Right renal pelvis (tissue), 4 donors: ENCODE measurements at places on chromosomes 7 and 10. TPM values are rescaled to one million over a fixed set of nuclear protein-coding genes. Genes with fewer than 3 reads are reported as not detected.

Gene GPR146
- 3.0 TPM for polyA plus RNA-seq

Gene MEOX2
- polyA plus RNA-seq: 3.1 TPM

DNA sequence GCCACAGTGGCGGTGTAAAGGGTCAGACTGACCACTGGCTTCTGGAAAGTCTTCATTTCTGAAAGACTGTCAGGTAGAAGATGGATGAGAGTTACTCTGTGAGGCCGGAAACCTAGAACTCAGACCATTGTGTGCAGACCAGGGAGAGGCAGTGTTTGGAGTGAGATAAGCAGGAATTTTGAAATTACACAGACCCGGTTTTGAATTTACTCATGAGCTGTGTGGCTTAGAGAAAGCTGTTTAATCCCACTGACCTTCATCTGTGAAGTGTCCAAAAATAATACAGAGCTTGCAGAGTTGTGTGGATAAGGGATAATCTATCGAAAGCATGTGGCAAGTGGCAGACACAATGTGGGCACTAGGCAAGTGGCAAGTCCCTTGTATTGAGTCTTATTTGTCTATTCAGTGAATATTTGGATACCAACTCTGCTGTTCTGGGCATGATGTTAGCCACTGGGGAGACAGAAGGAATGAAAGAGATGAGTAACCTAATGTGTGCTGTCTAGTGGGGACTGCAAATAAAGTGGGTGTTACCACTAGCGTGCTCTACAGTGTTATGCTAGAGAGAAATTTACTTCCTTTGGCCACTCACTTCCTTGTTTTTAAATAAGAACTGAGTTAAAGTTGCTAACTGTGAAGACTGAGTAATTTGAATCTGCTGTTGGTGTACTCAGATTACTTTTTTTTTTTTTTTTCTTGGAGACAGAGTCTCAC, 69.4 kb downstream of the KIAA1217 start:
- DNase-seq: no peak

DNA sequence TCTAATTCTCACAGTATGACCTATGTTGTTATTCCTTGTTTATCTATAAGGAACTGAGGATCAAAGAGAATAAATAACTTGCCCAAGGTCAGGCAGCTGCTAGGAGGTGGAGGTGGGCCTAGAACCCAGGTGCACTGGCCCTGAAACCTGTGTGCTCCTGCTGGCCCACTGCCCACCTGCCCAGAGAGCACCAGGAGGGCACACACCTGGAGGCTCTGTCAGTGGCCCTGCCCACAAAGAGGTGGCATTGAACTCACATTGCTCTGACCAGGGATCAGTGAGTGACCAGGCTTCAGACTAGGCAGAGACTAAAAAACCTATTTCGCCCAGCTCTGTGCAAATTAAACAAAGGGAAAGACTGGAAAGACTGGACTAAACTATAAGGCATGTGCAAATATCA, 210.6 kb downstream of the TNS3 start:
- no peak for DNase-seq

Gene H2BK1
- not detected for polyA plus RNA-seq

Gene TAS2R3
- polyA plus RNA-seq: 0.41 TPM

DNA sequence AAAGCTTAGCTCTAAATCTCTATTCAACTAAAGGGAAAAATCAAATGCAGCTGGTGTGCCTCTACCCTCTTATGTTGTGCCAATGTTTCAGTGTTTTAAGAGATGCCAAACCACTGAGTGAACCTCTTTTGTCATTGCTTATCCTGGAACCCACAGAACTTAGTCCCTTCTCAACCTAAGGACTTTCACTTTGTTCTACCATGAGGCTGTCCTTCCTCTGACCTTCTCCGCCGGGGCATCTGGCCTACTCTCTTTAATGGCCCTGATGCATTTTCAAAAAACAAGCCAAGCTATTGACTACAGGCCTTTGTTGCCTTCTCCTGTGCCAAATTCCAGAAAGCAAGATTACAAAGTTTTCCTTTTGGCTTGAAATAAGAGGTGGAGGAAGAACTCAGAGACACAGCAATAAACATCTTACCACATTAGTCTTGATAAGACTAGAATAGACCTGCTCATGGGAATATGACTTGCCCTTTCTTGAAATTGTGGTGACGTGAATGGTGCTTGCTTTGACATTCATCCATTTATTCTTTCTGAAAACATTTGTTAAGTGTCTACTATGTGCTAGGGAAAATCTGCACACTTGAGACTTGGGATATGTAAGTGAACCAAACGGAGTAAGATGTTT, 253.2 kb upstream of the SMIM30 start:
- DNase-seq: no peak

DNA sequence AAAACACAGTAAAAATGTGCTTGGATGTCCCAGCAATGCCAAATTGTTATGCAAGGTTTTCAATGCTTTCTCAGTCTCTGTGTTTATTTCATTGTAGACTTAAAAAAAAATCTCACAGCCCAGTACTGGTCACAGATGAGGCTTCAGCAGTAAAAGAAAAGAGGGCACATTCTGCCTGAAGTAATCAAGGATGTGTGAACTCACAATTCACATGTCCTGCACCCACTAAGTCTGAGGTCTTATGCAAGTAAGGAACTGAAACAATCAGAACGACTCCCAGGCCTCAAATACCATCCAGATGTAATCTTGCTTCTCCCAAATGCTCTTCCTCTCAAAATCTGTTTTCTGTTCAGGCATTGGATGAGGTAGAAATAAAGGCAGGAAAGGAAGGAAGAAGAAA, 33.7 kb downstream of the ADRB1 start:
- DNase-seq: no peak

- no peak for DNase-seq
Measured at GRCh38 chr10:32205670-32206069, 141.3 kb downstream of the EPC1 start.

- DNase-seq: no peak
Measured at GRCh38 chr7:5214236-5214635, 24.2 kb downstream of the WIPI2 start.

Gene COPG2
- polyA plus RNA-seq: 69.7 TPM

Gene PRKCQ
- 16.3 TPM for polyA plus RNA-seq

Gene ARL3
- polyA plus RNA-seq: 30.3 TPM

GRCh38 chr7:7857143-7857583, 111.4 kb upstream of the GLCCI1 start:
- no peak for DNase-seq

Gene ELFN1
- 11.9 TPM for polyA plus RNA-seq

Gene NPSR1
- not detected for polyA plus RNA-seq

DNA sequence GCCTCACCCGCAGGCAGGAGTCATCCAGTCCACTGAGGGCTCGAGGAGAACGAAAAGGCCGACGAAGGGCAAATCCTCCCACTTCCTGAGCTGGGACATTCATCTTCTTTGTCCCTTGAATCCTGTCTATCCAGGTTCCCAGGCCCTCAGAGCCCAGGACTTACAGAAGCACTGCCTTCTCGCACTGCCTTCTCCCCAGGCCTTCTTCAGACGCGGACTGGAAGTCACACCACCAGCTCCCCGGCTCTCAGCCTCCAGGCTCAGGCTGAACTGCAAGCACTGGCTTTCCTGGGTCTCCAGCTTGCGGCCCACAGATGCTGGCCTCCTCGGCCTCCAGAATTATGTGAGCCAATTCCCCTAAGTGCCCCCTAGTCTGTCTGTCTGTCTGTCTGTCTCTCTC, 6.4 kb upstream of the MMP21 start:
- DNase-seq: no peak

DNA sequence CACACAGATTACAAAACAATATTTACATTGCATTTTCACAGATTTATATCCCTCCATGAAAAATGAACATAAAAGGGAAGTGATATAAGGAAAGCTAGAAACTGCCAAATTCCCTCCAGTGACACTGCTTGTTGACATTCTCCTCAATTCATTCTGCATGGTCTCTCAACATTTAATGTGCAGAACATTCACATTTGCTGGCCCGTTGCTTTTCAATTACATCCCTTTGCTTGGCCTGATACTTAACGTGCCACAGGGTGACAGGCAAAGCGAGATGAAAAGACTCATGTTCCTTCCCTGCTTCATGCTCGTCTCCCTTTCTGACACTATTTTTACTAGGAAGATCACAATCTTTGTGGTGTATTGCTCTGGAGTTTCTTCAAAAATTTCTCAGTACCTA, 1019.7 kb upstream of the LRRN3 start:
- DNase-seq: no peak

Gene GHRHR
- not detected for polyA plus RNA-seq

Gene PALS2
- 8.8 TPM for polyA plus RNA-seq

Gene PKD2L1
- 0.08 TPM for polyA plus RNA-seq

- DNase-seq: no peak
Measured at GRCh38 chr7:15495170-15495569, 66.6 kb downstream of the AGMO start.

Gene CHAT
- polyA plus RNA-seq: not detected

GRCh38 chr10:100325158-100325557, 4.9 kb downstream of the PKD2L1 start:
- no peak for DNase-seq

Gene ZNF804B
- polyA plus RNA-seq: 0.45 TPM

DNA sequence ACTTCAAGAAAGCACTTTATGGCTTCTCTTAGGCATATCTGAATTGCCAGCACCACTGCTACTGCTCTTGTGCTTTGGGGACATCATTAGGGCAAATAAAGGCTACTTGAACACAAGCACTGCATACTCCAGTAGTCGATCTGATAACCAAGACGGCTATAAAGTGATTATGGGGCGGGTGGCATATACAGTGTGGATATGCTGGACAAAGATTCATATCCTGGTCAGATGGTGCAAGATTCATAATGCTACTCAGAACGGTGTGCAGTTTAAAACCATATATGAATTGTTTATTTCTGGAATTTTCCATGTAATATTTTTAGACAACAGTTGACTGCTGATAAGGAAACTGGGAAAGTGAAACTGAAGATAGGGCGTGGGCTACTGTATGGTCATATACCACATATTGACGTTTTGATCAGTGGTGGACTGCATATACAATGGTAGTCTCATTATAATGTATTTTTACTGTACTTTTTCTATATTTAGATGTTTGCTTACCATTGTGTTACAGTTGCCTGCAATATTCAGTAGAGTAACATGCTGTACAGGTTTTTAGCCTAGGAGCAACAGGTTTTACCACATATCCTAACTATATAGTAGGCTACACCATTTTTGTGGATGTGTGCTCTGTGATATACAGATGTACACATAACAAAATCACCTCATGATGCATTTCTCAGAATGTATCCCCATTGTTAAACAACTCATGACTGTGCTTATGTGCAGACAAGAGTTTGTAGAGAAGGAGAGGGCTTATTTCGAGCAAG, 15.2 kb downstream of the ANLN start:
- DNase-seq: no peak

- no peak for DNase-seq
Measured at GRCh38 chr7:24475166-24475961, 97.9 kb upstream of the PALS2 start.

DNA sequence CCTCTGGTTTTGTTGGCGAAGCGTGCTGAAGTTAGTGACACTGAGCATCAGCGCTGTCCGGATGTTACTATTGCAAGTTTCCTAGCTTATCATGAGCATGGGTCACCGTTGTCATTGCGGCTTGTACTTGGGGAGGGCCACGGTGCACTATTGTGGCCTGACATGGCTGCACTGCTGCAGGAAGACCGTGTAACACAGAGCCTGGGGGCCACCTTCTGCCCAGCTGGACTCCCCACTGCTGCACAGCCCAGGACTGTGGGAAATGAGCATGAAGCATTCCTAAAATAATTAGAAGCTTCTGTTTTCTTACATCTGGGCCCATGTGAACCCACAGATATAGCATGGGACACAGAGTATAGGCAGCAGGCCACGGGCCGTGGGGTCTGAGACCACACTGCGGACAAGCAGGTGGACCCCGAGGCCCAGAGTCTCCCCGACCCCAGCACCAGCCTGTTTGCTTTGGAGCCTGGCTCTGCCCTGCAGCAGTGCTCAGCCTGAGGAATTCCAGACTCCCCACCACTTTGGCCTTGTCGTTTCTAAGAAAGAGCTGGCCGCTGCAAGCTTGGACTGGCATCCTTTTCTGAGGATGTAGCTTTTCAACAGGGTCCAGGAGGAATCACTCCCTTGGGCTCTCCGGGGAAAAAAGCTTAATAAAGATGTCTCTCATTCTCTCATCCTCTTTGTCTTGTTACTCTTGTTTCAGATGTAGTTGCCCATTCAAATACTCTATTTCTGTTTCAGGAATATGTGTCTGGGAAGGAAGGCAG, 179.2 kb downstream of the CCDC3 start:
- no peak for DNase-seq

DNA sequence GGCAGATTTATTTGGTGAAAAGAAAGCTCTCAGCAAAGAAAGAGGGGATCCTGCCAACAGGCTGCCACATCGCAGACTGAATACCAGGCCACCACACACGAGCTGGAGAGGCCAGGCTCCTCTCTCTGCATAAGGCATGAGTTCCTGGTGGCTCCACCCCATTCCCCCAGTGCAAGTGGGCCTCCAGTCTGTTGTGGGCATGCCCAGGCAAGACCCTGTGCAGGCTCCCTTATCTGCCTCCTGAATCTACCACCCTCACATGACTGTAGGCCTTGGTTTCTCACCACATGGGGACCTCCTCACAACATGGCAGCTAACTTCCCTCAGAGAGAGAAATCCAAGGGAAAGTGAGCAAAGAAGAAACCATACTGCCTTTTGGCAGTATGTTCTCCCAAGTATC, 26.7 kb upstream of the CUL1 start:
- DNase-seq: no peak

GRCh38 chr10:29114141-29114540, 174.7 kb upstream of the LYZL1 start:
- no peak for DNase-seq

GRCh38 chr7:106365252-106366005, 80.6 kb upstream of the NAMPT start:
- no peak for DNase-seq

Gene MMD2
- 0.10 TPM for polyA plus RNA-seq

Gene ANKRD2
- polyA plus RNA-seq: 0.39 TPM

GRCh38 chr7:26696978-26697377, 167.4 kb downstream of the SKAP2 start:
- DNase-seq: no peak

Gene PDK4
- 19.3 TPM for polyA plus RNA-seq

DNA sequence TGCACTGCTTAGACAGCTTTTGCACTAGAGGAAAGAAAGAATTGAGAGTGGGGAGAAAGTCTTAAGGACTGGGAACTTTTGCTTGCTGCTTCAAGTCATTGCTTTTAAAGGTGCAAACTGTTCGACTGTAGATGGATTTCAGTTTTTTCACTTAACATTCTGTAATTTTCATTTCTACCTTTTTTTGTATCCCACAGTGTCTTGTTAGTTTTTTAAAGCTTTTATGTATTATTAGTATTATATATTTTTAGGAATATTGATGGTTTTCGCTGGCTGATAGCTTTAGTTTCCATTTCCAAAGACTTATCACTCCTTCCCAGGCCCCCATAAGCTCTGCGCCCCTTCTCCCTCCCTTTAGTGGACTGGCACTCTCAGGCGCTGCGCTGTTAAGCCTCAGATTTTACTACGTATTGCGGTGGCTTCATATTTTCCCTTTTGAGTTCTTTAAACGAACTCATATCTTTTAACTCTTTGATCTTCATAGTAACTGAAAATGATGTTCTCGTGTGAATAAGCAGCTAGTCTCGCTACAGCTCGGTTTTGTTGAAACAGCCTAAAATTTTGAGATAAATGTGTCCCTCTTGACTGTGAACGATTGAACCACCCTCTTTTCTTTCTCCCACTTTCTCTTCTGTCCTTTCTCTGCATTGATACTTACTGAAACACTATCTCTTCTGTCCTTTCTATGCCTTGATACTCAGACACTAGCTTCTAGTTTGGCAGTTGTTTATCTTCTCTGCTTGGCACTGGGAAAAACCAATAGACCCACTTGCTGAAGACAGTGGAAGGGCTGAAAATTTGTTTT, 2.5 kb upstream of the ETV1 start:
- DNase-seq: no peak
